Gastroesophageal sphincter (tissue), 4 donors: ENCODE measurements at places on chromosomes 16 and 17.

DNA sequence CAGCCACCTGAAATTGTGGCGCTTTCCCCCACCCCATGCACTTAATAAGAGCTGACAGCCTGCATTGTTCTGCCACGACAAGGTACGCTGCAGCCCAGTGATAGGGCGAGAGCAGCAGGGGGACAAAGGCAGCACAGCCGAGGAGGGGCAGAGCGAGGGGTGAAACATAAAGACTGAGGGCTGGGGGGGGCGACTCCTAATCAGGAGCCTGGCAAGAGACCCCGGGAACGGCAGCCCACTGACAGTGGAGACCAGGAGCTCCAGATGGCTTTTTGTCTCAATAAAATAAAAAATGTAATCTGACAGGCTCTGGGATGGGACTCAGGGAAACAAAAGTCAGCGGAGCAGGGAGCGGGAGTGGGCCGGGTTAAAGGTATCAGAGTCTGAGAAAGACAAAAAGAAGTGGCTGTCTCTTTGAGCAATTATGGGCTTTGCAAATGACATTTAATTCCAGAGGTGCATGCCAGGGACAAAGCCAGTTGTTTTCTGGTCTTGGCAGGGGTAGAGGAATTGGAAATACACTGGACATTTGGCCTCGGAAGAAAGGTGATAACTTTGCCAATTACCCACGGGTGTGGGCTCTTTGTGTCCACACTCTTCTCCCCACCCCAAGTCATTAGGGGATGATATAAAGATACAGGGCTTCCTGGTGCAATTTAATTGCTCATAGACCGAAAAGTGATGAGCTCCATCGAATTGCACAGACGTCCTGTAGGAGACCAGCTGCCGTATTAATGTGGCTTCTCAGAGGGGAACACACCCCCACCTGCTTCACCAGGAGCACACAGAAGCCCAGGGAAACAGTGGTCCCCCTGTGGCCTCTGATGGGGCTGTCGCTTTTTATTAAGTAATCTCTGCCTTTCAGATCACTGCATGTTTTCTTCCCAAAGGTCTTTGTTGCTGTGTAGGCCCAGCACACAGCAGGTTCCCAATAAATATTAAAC is 17.6 kb upstream of the CCDC182 start:
- ATAC-seq, result no peak

GRCh38 chr17:41475421-41475820 is 5.5 kb downstream of the KRT35 start:
- ATAC-seq, result no peak

DNA sequence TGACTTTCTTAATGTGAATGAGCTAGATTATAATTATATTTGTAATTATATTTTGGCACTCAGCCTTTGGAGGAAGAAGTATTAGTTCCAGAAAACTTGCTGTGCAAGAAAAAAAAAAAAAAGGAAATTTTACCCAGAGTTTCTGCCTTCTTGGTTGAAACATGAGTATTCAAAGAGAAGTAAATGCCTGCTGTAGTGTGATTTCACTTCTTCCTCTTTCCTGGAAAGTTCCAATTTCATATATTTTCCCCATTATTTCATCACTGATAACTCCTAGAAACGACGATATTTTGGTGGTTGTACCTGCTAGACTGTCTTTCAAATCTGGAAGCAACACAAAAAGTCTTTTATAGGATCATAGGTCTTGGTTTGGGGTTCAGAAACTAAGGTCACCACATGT is 20.4 kb upstream of the MPHOSPH6 start:
- ATAC-seq, result no peak

- ATAC-seq, result no peak
These were observed 34.9 kb upstream of the LGALS9 start for GRCh38 chr17:27596096-27596495.

DNA sequence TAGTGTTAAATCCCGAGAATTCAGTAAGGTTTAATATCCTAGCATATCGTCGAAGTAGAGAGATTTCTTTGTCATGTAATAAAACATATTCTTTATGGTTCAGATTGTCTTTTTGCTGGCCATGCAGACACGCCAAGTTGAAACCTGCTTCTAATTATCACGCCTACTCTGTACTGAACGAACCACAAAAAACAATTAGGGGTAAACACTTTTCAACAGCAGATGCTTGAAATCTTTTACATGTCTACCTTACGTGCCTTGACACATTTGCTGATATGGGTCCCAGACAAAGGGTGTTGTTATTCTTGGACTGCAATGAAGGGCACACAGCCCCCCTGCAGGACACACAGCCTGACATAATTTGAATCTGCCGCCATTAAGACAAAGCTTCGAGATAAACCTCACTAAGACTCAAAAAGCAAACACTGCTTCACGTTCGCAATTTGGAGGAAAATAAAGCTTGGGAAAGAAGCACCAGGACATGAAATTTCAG is 13.3 kb downstream of the WIPI1 start:
- ATAC-seq, result no peak

GRCh38 chr17:50904518-50905459 is 38.6 kb upstream of the TOB1 start:
- ATAC-seq, result peak; percentile 71

DNA sequence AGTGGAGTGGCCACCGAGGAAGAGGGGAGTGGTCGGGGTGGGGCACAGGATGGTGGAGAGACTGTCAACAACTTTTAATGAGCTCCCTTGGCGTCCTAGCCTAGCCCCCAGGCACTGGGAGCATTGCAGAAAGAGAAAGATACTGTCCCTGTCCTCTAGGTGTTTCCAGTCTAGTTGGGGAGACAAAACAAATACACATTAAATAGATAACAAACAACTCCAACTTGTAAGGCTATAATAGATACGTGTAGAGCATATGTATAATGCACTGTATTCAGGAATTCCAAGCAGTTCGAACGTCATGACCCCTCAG is 435 bp upstream of the UBE2O start:
- no peak for ATAC-seq
